T-helper 1 cell treated with Interleukin-12 subunit alpha and Interleukin-12 subunit beta and Interleukin-4 antibody, amounts not matched to agents 30 ng/mL and 1 ng/mL, for 36 hours (primary cell): ENCODE measurements at places on chromosomes 7 and 10. TPM values are rescaled to one million over a fixed set of nuclear protein-coding genes. Genes with fewer than 3 reads are reported as not detected.

The ADCYAP1R1 gene
- total RNA-seq: not detected in 2 replicates

The DDC gene
- total RNA-seq: not detected in 2 replicates

The POLL gene
- 33.6 and 35.4 TPM in 2 replicates for total RNA-seq

The PDSS1 gene
- total RNA-seq: 16.7 and 18.1 TPM in 2 replicates

The PNLIPRP2 gene
- not detected in 2 replicates for total RNA-seq

The FAM131B gene
- total RNA-seq: 0.37 TPM in 2 replicates

The NKX1-2 gene
- not detected in 2 replicates for total RNA-seq

The TMEM236 gene
- 0.02 and 0.07 TPM in 2 replicates for total RNA-seq

The GPR85 gene
- total RNA-seq: not detected in 2 replicates

The SFTPD gene
- total RNA-seq: not detected in 2 replicates

The RPEL1 gene
- not detected in 2 replicates for total RNA-seq

The MRLN gene
- total RNA-seq: not detected in 2 replicates

The ADAM22 gene
- total RNA-seq: 1.2 TPM in 2 replicates

The AKR1C4 gene
- not detected in 2 replicates for total RNA-seq

The IGF2BP3 gene
- total RNA-seq: 1.7 and 2.2 TPM in 2 replicates

The CABCOCO1 gene
- total RNA-seq: not detected in 2 replicates

The CTAGE6 gene
- total RNA-seq: 1.1 and 1.7 TPM in 2 replicates

The CCDC201 gene
- total RNA-seq: not detected in 2 replicates

The PRR15 gene
- not detected in 2 replicates for total RNA-seq

The SPDYE8 gene
- total RNA-seq: not detected in 2 replicates

The TMEM196 gene
- total RNA-seq: not detected in 2 replicates

The EGFR gene
- not detected in 2 replicates for total RNA-seq

The COL1A2 gene
- total RNA-seq: 3.9 and 4.6 TPM in 2 replicates

The CUZD1 gene
- 3.0 and 3.4 TPM in 2 replicates for total RNA-seq

The ZNF488 gene
- total RNA-seq: not detected in 2 replicates

The ZNF736 gene
- total RNA-seq: 22.4 and 23.2 TPM in 2 replicates

The PTN gene
- total RNA-seq: not detected in 2 replicates

The KIF20B gene
- total RNA-seq: 45.1 and 49.4 TPM in 2 replicates

The NUTM2A gene
- 0.12 and 0.80 TPM in 2 replicates for total RNA-seq

The HOXA11 gene
- total RNA-seq: not detected in 2 replicates

The CHN2 gene
- 0.29 and 0.74 TPM in 2 replicates for total RNA-seq

The TBX20 gene
- 0.22 and 0.25 TPM in 2 replicates for total RNA-seq

The NACAD gene
- total RNA-seq: 0.05 TPM in 1 of 2 replicates, not detected in the other

The PLCE1 gene
- 0.02 and 0.05 TPM in 2 replicates for total RNA-seq

The CCDC172 gene
- not detected in 2 replicates for total RNA-seq

The AMZ1 gene
- 0.17 and 0.27 TPM in 2 replicates for total RNA-seq

The EPO gene
- not detected in 2 replicates for total RNA-seq

The TET1 gene
- total RNA-seq: 1.7 TPM in 2 replicates

The NUPR2 gene
- total RNA-seq: not detected in 2 replicates

The MET gene
- total RNA-seq: 0.61 and 0.71 TPM in 2 replicates
